Sigmoid colon (tissue), 7 donors: ENCODE measurements at places on chromosomes 2 and 18. TPM values are rescaled to one million over a fixed set of nuclear protein-coding genes. Genes with fewer than 3 reads are reported as not detected.

- H3K36me3 ChIP-seq = no peaks in the 10 kb centered on the region
- H3K27me3 ChIP-seq = no peaks in the 10 kb centered on the region
- no peak overlapping the region for H3K27ac ChIP-seq
- no peaks in the 10 kb centered on the region for H3K4me1 ChIP-seq
- H3K4me3 ChIP-seq = no peak overlapping the region
Observed at GRCh38 chr2:136214307-136215200, 96.6 kb upstream of the CXCR4 start.

DNA sequence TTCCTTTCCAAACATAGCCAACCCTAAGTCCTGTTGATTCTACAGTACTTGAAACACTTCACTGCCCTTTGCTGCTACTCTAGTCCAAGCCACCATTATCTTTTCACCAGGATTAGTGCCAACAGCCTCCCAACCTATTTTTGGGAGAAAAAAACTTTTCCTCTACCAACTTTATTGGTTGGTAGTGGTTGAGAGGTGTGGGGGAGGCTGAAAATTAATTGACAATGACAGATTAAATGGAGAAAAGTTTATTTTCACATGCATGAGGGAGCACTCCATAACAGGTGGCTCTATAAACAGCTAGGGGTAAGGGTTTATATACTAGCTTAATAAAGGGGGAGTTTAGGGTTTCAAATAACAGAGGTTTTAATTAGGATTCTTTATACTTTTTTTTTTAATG lies 37.8 kb upstream of the ITPRID2 start:
- H3K4me3 ChIP-seq = no peak overlapping the region
- H3K27me3 ChIP-seq = no peaks in the 10 kb centered on the region
- H3K4me1 ChIP-seq = no peaks in the 10 kb centered on the region

GRCh38 chr2:37143974-37144373 lies 12.8 kb downstream of the EIF2AK2 start:
- no peaks in the 10 kb centered on the region for H3K4me1 ChIP-seq
- H3K4me3 ChIP-seq = no peak overlapping the region
- no peak for DNase-seq
- H3K27ac ChIP-seq = no peak overlapping the region
- peaks cover 100% of the 10 kb centered on the region for H3K36me3 ChIP-seq

DNA sequence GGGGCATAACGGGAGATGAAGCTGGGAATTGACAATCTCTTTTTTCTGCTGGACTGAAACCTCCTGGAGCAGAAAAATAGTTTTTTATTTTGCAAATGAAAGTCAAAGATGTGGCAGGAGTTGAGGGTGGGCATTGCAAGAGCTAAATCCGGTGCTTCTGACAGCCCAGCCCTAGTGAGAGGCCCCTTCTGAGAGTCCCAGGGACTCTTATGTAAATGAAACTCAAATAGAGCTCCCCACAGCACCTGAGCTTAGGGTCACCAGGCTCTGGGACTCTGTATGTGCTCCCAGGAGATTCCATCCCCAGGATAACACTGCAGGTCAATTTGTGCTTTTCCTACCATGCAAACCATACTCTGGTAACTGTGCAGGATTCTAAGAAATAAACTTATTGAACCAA lies 192.8 kb downstream of the ANKRD30B start:
- H3K4me1 ChIP-seq = no peaks in the 10 kb centered on the region
- no peak for DNase-seq
- no peak overlapping the region for H3K4me3 ChIP-seq
- H3K36me3 ChIP-seq = no peaks in the 10 kb centered on the region
- H3K27me3 ChIP-seq = no peaks in the 10 kb centered on the region

DNA sequence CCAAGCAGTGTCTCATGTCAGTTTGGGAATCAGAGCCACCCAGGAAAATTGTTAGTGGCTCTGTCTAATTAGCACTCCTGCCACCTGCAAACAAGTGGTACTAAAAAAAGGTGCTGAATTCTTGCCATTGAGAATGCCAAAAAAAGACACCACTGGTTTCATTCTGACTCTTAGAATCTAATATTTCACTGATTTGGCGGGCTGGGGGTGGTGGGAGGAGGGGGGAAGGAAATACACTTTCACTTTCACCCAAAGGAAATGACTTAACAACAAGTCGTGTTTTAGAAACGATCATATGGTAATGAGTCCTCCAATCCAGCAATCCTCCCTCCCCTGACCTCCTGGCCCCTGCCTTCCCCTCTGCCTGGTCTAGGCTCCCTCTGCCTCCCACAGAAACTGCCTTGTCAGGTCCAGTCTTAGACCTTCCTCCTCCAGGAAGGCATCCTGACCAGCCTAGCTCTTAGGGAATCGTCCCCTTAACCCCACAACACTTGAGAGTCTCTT lies 4.4 kb upstream of the KLHL29 start:
- no peak overlapping the region for H3K27ac ChIP-seq
- DNase-seq = no peak
- H3K4me3 ChIP-seq = no peak overlapping the region
- H3K36me3 ChIP-seq = no peaks in the 10 kb centered on the region
- no peaks in the 10 kb centered on the region for H3K4me1 ChIP-seq
- H3K27me3 ChIP-seq = no peaks in the 10 kb centered on the region

Gene TTN
- 1.2 TPM for polyA plus RNA-seq

Gene SLC35G4
- not detected for polyA plus RNA-seq
